ENCODE measurements at places on chromosomes 13 and 19. TPM values are rescaled to one million over a fixed set of nuclear protein-coding genes. Genes with fewer than 3 reads are reported as not detected.

- no peak for DNase-seq
Observed at GRCh38 chr19:34687348-34687747, 9.9 kb downstream of the ZNF302 start.

DNA sequence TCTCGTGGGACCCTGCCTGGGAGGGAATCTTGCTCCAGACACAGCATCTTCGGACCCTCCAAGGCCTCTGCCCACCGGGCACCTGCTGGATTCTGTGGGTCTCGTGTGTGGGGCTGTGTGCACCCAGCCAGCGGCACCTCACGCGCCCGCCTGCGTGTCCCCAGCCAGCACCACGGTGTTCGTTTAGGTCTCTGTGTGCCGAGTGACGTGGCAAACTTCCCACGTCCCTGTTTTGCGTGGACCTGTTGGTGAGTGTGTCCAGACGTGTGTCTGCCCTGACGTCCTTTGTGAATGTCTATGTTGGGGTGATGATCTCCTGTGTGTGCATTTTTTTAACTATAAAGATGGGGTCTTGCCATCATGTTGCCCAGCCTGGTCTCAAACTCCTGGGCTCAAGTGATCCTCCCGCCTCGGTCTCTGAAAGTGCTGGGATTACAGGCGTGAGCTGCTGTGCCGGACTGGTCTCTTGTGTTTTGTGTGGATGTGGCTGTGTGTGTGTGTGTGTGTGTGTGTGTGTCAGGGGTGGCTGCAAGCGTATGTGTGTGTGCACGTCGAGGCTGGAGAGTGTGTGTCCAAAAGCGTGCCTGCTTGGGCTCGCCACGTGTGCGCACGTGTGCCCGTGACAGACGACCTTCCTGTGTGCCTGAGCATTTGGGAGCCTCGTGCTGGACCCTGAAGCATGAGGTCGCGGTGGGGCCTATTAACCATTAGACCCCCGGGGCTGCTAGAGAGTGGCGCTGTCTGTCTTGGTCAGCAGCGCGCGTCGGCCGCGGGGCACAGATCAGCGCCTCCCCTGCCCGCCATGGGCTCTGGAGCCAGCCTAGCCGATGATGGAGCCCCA is 15.7 kb downstream of the ARID3A start:
- DNase-seq = no peak

DNA sequence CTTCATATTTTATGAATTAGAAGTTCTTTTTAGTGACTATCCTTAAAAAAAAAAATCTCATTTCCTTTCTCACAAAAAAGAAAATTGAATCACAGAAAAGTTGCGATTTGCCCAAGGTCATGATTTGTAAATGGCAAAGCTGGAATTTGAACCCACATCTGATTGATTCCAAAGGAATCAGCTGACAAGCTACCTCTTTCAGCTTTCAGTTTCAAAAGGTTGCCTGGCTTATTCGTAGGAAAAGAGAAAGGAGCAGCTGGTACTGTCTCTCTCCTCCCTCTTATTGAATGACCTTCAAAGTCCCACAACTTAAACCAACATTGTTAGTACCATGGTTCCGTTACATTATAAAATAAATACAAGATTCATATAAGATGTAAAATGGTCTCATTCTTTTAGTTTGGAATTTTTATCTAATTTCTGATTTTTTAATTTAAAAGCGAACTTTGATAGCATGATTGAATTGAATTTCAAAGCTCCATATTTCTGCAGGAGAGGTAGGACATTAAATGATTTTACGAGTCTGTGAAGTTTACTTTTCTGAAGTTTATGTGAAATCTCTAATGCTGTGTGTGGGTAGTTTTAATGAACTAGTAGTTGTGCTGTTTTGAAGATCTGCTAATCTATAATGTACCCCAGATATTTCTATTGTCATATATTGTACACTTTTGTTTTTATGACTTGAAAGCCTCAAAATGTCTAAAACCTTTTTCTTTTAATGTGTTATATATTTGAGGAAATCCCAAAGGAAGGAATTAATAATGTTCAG is 18.5 kb upstream of the KCTD4 start:
- no peak for DNase-seq

DNA sequence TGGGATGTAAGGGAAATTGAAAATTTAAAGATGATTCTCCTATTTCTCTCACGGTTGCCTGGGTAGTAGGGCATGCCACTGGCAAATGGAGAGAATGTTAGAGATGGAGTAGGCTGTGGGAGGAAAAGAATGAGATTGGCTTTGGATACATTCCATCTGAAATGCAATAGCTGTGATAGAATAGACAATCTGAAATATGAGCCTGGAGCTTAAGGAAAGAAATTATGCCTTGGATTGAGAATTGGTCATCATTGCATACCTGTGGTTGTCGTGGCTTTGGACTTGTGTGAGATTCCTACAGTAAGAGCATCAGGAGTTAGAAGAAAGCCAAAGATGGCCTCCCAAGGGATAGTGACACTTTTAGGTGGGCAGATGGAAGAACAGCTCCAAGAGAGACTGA is 305.1 kb upstream of the SLC10A2 start:
- no peak for DNase-seq

- DNase-seq = no peak
Observed at GRCh38 chr19:19597809-19598306, 20.6 kb downstream of the PBX4 start.

GRCh38 chr19:50000038-50000840 is 24.9 kb downstream of the VRK3 start:
- DNase-seq = no peak

DNA sequence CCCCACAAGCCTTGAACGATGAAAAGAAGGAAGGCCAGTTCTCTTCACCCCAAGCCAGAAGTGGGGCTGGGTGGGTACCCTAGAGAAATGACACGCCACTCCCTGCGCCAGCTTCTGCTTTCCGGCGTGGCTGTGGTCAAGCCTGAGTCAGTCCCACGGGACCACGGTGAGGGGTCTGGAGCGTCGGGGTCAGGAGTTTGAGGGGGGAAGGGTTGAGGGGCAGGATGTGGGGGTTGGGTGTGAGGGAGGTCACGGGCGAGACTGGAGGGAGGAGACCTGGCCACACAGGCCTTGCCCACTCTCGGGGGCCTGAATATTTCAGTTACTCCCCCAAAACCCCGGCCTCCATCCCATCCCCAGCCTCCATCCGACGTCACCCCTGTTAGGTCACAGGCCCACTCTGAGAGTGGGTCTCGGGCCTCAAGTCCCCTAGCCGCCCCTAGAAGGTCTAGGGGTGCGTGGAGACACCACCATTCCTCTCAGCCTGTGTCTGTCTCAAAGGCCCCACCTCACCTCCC is 500 bp upstream of the IFI30 start:
- peak; percentile 57 for DNase-seq

DNA sequence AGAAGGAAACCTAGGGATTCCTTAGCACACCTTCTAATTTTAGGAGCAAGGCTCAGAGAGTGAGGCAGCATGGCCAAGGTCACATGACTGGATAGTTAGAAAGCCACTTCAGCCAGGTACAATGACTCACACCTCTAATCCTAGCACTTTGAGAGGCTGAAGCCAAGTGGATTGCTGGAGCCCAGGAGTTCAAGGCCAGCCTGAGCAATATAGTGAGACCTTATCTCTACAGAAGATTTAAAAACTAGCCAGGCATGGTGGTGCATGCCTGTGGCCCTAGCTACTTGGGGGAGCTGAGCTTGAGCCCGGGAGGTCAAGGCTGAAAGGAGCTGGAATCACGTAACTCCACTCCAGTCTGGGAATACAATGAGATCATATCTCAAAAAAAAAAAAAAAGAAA is 69.2 kb downstream of the TEX26 start:
- no peak for DNase-seq

GRCh38 chr19:39038098-39038497 is 5.7 kb upstream of the FBXO27 start:
- DNase-seq = peak; percentile 9

- DNase-seq = no peak
Observed at GRCh38 chr13:73138276-73138637, 79.5 kb downstream of the KLF5 start.

- DNase-seq = no peak
Observed at GRCh38 chr13:51590971-51591627, 6.8 kb downstream of the WDFY2 start.

DNA sequence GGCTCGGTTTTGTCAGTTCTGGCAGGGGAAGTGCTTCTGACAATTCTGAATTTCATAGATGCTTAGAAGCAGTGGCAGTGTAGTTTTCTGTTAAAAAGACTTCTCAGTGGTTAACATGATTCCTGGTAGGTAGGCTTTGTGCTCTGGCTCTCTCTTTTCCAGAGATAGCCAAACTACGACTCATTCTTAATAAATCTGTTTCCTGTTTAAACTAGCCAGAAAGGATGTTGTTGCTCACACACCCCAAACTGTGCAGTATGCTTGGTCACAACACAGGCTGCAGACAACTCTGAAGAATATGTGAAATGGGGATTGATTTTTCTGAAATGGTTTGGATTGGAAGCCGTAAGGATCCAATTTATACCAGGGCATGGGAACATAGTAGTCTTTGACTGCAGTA is 711.5 kb downstream of the PCDH17 start:
- no peak for DNase-seq

DNA sequence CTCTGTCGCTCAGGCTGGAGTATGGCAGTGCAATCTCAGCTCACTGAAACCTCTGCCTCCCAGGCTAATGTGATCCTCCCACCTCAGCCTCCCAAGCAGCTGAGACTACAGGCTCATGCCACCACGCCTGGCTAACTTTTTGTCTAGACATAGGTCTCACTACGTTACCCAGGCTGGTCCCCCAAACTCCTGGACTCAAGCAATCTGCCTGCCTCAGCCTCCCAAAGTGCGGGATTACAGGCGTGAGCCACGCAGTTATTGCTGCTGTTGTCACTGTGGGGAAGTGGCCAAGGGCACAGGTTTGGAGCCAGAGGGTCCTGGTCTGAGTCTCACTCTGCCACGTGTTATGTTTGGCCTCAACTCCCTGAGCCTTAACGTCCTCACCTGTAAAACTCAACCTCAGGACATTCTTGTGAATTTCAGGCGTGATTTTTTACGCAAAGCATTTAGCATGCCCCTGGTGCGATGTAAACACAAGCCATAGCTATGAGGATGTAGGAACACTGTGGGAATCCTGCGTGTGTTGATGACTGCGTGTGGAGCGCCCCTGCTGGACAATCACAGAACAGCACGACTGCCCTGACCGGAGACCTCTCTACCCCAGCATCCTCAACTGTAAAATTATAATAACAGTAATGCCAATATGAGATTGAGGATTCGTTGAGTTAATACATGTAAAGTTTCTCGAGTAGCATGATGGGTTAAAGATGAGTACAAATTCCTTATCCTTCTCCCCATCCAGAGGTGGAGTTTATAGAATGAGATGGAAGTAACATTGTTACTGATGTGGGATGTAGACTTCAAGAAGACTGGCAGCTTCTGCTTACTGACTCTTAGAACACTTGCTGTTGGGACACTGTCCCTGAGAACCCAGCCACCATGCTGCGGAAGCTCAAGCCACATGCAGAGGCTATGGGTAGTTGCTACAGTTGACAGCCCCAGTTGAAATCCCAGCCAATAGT is 41.8 kb upstream of the PNMA8B start:
- peak; percentile 70 for DNase-seq

- no peak for DNase-seq
Observed at GRCh38 chr13:101415358-101416174, 742 bp downstream of the NALCN start.

- no peak for DNase-seq
Observed at GRCh38 chr13:50691176-50691680, 152.3 kb downstream of the DLEU7 start.

GRCh38 chr19:37803249-37803840 is 24.0 kb upstream of the ZNF573 start:
- no peak for DNase-seq

DNA sequence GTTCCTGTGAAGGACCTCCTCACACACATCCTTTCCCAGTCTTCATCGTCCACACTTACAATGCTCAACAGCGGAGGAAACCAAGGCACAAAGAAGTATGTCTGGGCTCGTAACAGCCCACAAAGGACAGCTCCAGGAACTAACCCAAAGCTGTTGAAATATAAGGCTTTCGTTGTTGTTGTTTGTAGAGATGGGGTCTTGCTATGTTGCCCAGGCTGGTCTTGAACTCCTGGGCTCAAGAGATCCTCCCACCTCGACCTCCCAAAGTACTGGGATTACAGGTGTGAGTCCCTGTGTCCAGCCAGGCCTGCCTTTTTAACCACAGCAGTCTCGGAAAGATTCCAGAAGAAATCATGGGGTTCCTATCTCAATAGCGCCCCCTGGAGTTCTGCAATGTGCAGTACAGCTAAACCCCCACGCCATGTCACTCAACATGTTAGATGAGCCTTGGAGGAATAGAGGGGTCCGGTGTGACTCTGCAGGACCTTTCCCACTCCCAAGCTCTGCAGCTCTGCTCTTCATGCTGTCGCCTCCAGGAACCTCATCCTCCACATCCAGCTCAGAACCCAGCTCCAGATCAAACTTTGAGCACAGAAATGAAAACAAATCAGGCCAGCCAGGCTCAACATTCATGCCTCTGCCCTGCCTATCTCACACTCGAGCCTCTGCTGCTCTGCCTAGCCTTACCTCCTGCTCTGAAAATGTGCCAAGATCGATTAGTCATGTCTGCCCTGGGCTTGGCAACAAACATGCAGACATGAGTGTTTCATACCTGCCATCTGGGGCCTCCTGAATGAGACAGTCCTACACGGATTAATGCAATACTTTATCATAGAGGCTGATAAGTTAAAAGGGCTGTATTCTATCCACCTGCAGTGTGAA is 7.5 kb downstream of the PLA2G4C start:
- DNase-seq = peak; percentile 27

- no peak for DNase-seq
Observed at GRCh38 chr13:112947796-112948195, 21.2 kb upstream of the MCF2L start.

DNA sequence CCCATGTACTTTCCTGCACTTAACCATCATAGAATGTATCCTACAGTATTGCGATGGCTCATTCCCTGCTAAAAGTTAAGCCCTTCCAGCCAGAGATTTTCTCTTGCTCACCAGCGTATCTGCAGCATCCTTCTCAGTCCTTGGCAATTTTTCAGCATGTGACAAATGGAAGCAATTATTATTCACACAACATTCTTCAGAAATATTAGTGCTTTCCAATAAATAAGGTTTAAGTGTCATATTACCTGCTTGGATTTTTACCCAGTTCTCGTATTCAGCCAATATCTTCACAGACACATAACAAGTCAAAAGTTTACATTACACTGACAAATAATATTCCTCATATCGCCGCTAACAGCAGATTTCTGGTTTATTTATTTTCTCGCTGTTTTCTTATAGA is 82.3 kb downstream of the POU4F1 start:
- no peak for DNase-seq

DNA sequence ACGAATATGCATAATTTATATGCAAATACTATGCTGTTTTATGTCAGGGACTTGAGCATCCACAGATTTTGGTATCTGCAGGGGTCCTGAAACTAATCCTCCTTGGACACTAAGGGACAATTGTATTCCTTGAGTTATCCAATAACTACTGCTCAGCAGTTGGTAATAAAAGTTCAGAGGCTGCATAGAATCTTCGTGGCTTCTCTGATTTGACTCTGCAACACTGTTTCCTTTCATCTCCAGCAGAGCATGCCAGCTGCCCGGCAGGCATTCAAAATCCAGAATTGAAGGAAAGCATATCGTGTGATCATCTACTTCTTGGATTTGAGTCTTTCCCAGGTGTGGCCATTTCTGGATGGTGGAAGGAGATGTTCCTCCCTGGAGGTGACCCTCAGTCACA is 64.5 kb upstream of the MRI1 start:
- DNase-seq = no peak

Gene PLIN5
- 2.7 TPM for total RNA-seq

Gene ZNF549
- total RNA-seq = 5.2 TPM

Gene C2CD4C
- 0.79 TPM for total RNA-seq

Gene GNG7
- 1.6 TPM for total RNA-seq

Gene PLPPR2
- total RNA-seq = 13.1 TPM

Gene ZNF561
- total RNA-seq = 19.7 TPM

Gene SLC25A41
- not detected for total RNA-seq

Gene COL4A1
- 60.0 TPM for total RNA-seq

Gene BST2
- total RNA-seq = 5.6 TPM

Gene CLEC17A
- total RNA-seq = 4.9 TPM

All from transverse colon (tissue), 4 donors.